ENCODE measurements at places on chromosomes 2 and 18. TPM values are rescaled to one million over a fixed set of nuclear protein-coding genes. Genes with fewer than 3 reads are reported as not detected.

DNA sequence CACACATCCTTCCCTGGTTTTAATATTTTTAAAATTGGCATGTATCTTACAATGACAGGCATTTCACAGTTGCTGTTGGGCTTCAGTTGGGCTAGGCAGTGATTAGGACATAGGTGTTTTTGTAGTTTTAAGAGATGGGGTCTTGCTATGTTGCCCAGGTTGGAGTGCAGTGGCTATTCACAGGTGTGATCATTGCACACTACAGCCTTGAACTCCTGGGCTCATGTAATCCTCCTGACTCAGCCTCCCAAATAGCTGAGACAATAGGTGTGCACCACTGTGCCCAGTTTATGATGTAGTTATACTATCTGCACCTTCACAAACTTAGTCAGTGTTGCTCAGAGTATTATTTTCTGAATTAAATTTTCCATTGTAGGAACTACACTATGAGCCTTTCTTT, 43.3 kb downstream of the PCARE start:
- peaks cover 8% of the 10 kb centered on the region for H3K4me1 ChIP-seq
- H3K36me3 ChIP-seq: no peaks in the 10 kb centered on the region
- no peak overlapping the region for H3K4me3 ChIP-seq
- no peak for DNase-seq

- DNase-seq: no peak
- no peak overlapping the region for H3K27ac ChIP-seq
- H3K4me3 ChIP-seq: no peak overlapping the region
- H3K36me3 ChIP-seq: no peaks in the 10 kb centered on the region
- H3K4me1 ChIP-seq: peaks cover 20% of the 10 kb centered on the region
Measured at GRCh38 chr2:241040081-241040803, 41.8 kb downstream of the SNED1 start.

Gene SERPINB12
- not detected for total RNA-seq

DNA sequence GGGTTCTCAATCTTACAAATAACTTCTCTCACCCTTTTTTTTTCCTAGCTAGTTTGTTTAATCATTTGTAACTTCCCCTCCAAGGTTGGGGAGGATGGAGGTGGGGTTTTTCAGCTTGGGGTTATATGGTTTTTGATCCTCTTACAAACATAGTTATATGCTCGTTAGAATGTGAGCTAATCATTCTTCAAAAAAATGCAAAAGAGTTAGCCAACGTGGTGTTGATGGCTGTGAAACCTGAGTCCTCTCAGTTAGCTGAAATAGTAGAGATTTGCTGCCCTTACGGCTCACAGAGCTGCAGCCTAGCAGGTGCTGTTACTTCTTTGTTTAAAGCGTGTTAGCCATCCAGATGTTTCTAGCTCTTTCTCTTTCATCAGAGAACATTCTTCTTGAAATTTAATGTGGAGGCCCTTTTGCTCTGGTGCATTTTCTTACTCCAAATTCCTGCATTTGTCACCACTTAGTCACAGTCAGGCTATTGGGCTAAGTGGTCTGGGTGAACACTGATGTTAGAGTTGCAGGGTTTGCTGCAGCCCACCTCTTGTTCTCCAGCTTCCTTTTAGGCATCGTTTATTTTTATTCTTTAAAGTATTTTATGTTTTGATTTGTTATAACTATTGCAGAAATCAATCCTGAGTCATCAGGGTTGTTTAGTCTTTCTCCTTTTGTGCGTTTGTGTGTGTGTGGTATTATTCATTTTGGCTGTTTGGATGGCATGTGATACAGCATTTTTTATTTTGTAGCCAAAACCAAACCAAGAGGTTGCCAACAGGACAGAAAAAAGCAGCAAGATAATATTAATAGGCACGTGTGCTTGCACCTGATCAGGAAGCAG, 41.1 kb downstream of the LIMS1 start:
- H3K4me1 ChIP-seq: peaks cover 26% of the 10 kb centered on the region
- no peak overlapping the region for H3K4me3 ChIP-seq
- no peaks in the 10 kb centered on the region for H3K36me3 ChIP-seq
- H3K27me3 ChIP-seq: no peaks in the 10 kb centered on the region
- no peak overlapping the region for H3K27ac ChIP-seq

- no peak for DNase-seq
- no peak overlapping the region for H3K27ac ChIP-seq
- H3K4me3 ChIP-seq: no peak overlapping the region
Measured at GRCh38 chr2:146986161-146986560, 858.7 kb upstream of the ACVR2A start.

Gene BOLL
- total RNA-seq: not detected

Gene KCNG3
- total RNA-seq: 0.16 TPM

DNA sequence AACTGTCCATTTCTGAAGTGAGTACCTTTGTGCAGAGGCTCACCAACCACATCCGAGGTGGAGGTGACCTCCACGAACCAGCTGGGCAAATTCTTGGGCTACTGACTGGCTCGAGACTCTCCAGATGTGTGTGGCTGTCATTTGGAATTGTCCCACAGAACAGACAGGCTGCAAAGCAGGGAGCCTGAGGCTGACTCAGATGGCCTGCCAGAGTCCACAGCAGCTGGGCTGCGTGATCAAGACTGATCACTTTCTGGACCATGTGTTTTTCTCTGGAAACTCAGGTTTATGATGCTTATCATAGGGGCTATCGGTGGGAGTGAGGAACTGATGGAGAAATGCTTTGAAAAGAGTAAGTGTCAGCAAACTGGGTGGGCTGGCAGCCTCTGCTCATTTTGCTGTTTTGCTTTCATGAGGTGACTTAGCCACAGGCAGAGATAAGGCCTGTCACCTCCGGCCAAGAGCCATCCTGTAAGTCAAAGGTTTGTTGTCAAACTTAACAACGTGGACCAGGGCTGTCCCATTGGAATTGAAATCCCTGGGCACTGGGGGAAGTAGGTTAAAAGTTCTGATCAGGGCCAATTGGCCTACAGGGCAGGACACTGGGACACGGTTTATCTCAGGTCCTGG, 120.4 kb downstream of the LIPG start:
- no peaks in the 10 kb centered on the region for H3K36me3 ChIP-seq
- peaks cover 8% of the 10 kb centered on the region for H3K27me3 ChIP-seq
- no peak overlapping the region for H3K4me3 ChIP-seq
- peaks cover 11% of the 10 kb centered on the region for H3K4me1 ChIP-seq
- DNase-seq: no peak

DNA sequence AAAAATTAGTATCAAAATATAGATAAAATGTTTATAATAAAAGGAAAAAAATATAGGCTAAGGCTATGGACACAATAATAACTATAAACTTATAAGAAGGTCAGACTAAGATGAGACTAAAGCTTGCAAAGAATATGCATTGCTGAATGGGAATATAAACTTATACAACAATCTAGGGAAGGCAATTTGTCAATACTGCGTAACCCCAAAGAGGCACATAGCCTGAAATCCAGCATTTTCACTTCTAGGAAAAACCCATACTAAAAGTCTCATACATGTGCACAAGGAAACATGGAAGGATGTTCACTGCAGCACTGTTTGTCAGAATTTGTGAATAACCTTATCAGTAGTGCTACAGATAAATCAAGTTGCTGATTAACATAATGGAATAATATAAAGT, 45.5 kb downstream of the FANCL start:
- no peaks in the 10 kb centered on the region for H3K27me3 ChIP-seq
- H3K27ac ChIP-seq: no peak overlapping the region
- H3K36me3 ChIP-seq: no peaks in the 10 kb centered on the region

GRCh38 chr2:71609958-71610357, 156.6 kb downstream of the DYSF start:
- H3K27ac ChIP-seq: no peak overlapping the region
- H3K4me3 ChIP-seq: no peak overlapping the region
- no peaks in the 10 kb centered on the region for H3K27me3 ChIP-seq
- no peaks in the 10 kb centered on the region for H3K36me3 ChIP-seq
- peaks cover 3% of the 10 kb centered on the region for H3K4me1 ChIP-seq

Gene SULT1C2
- not detected for total RNA-seq

Gene LHCGR
- not detected for total RNA-seq

DNA sequence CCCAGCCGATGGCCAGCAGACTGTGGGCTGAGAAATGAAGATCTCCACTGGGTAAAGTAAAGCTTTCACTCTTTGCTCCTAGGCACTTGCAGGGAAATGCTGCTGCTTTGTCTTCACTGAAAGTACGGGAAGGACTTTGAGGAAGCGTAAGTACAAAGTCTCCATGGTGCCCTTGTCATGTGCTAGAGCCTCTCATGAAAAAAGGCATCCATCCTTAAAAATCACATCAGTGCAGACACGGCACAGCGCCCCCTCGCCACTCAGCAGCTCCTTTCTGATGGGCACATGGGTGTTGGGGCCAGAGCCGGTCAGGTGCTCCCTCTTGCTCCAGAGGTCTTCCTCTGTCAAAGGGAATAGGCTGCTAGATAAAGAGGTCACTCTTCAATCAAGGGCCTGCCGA, 109.0 kb upstream of the STPG4 start:
- no peak overlapping the region for H3K4me3 ChIP-seq
- no peaks in the 10 kb centered on the region for H3K36me3 ChIP-seq
- no peak overlapping the region for H3K27ac ChIP-seq
- H3K4me1 ChIP-seq: no peaks in the 10 kb centered on the region

Gene RAD51AP2
- total RNA-seq: not detected

DNA sequence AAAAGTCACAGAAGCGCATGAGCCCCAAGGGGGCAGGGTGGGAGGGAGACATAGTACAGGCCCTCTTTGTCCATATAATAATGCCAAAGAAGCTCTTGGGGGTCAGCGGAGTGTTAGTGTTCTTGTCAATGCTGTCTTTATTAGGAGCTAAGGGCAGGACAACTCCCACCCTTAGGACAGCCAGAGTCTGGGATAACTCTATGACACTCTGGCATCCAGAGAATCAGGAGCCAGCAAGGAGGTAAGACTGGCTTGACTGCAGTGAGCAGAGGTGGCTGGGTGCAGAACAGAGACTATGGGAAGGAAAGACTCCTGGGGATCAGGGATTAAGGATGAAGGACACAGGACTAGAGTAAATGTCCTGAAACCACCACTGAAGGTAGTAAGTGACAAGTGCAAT, 19.0 kb upstream of the HNMT start:
- no peaks in the 10 kb centered on the region for H3K4me1 ChIP-seq
- no peak overlapping the region for H3K27ac ChIP-seq
- no peaks in the 10 kb centered on the region for H3K27me3 ChIP-seq
- no peak overlapping the region for H3K4me3 ChIP-seq

DNA sequence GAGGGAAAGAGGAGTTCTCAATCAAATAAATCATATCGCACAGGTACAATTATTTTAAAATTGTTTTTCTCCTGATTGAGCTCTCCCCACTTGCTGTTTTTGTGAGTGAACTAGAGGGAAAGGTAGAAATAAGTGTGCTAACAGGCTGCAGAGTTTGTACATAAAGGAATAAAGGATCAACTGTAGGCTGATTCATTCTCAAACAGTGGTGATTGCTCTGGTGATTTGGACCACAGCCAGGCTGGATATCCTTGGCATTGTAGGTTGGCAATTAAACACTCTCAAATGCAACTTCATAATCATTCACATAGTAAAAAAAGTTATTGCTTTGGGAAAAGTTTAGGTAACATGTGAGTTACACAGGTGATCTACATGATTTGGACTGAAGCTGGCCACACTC, 29.8 kb downstream of the LRP1B start:
- H3K4me3 ChIP-seq: no peak overlapping the region
- no peaks in the 10 kb centered on the region for H3K27me3 ChIP-seq
- DNase-seq: no peak
- H3K27ac ChIP-seq: no peak overlapping the region

Gene ANKRD36C
- 69.4 TPM for total RNA-seq

Gene VAPA
- total RNA-seq: 223 TPM

- no peaks in the 10 kb centered on the region for H3K27me3 ChIP-seq
- DNase-seq: no peak
- no peaks in the 10 kb centered on the region for H3K36me3 ChIP-seq
- H3K4me3 ChIP-seq: no peak overlapping the region
Measured at GRCh38 chr2:165529130-165529529, 59.6 kb downstream of the CSRNP3 start.

Gene SPDYA
- 1.8 TPM for total RNA-seq

Gene RGPD4
- 0.07 TPM for total RNA-seq

DNA sequence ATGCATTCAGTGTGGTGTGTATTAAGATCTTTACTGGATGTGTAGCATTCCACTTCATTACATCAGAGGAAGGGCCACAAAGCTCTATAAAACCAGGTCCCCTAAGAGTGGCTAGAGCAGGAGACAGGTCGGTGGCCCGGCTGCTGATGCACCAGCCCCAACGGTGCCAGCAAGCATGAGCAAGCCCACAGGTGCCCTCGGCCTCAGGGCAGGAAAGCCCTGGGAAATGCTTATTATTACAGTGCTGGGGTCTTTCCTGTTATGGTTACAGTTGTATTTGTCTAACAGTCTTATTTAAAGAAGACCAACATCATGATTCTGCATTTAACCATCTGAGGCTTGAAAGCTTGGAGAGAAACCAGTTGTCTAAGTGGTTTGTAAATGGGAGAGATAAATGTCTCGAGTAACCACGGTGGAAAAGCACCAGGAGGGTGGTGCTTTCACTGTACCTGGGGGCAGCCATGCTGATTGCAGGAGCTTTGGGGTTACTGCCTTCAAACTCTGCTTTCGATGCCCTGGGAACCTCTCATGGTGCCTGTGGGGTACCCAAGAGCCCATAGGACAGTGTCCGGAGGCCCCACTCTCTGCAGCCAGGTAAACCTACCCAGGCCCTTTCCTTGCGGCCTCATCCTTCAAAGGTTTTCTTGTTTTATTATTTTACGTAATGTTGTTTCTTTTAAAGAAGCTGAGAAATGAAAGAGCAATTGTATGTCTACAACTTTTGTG, 133.1 kb downstream of the SH3RF3 start:
- no peaks in the 10 kb centered on the region for H3K4me1 ChIP-seq
- DNase-seq: no peak
- H3K27ac ChIP-seq: no peak overlapping the region
- H3K36me3 ChIP-seq: no peaks in the 10 kb centered on the region

- peaks cover 8% of the 10 kb centered on the region for H3K27me3 ChIP-seq
- DNase-seq: no peak
- H3K4me1 ChIP-seq: peaks cover 10% of the 10 kb centered on the region
- H3K4me3 ChIP-seq: no peak overlapping the region
- H3K27ac ChIP-seq: no peak overlapping the region
Measured at GRCh38 chr2:25885933-25886332, 7.6 kb upstream of the ASXL2 start.

DNA sequence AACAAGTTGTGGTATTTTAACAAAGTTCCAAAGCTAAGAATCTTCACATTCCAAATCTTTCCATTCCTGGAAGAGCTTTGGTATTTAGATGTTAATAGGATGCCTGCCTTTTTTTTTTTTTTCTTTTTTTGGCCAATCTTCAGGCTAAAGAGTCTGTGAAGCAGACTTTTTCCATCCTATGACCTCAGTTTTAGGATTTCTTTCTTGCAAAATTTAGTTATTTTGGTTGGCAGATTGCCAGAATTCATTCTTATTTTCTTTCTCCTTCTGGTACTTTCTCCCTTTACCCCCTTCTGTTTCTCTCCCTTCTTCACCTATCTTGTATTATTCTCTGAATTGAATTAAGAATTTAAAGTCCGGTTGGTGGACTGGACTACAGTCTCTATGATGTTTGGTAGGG, 217.8 kb upstream of the REV1 start:
- H3K36me3 ChIP-seq: no peaks in the 10 kb centered on the region
- H3K27me3 ChIP-seq: peaks cover 2% of the 10 kb centered on the region
- no peak for DNase-seq
- no peak overlapping the region for H3K27ac ChIP-seq

Gene PLCD4
- 0.23 TPM for total RNA-seq

- H3K27ac ChIP-seq: no peak overlapping the region
- no peaks in the 10 kb centered on the region for H3K36me3 ChIP-seq
- no peaks in the 10 kb centered on the region for H3K4me1 ChIP-seq
- H3K4me3 ChIP-seq: no peak overlapping the region
Measured at GRCh38 chr2:14051401-14051800, 581.1 kb upstream of the LRATD1 start.

All from activated T-helper 2 cell treated with anti-CD3 and anti-CD28 coated beads, Interferon-gamma antibody, Interleukin-2, Interleukin-4, amounts not matched to agents 10 μg/mL and 5 μg/mL and 100 μg/mL, durations not matched to agents 14 hours and 24 hours and 36 hours (primary cell).